ENCODE measurements at places on chromosomes 11 and 22.

DNA sequence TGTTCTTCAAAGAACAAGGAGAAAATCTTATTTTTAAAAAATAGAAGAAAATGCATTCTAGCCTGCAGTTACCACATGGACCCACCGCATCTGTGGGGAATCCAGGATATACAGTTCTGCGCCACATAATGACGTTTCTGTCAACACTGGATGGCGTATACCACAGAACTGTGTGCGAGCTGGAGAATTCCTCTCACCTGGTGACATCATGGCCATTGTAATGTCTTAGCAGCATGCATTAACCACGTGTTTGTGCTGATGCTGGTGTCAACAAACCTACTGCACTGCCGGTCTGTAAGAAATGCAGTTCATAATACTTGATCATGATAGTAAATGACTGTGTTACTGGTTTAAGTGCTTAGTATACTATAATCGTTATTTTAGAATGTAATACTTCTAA, 174.7 kb downstream of the TBC1D22A start:
- no peak for DNase-seq

- DNase-seq = no peak
Measured at GRCh38 chr11:36453678-36454077, 56.4 kb downstream of the TRAF6 start.

GRCh38 chr22:39524089-39524752, 3.9 kb downstream of the ATF4 start:
- no peak for DNase-seq

DNA sequence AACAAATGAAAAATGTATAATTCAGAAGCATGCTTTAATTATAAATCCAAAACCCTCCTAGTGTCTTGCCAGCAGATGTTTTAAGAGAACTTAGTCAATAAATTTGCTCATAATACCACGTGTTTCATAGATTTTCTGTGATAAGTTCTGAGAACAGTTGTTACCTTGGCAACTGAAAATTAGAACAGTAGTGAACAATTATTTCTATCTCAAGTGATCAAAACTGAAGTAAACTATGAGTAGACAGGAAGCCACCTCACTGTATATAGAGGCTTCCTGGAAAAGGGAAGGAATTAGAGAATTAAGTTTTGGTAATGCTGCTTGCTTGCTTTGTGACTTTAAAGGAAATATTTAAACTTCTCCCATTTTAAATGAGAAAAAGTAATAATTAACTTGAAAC, 266.0 kb upstream of the ANO3 start:
- no peak for DNase-seq

DNA sequence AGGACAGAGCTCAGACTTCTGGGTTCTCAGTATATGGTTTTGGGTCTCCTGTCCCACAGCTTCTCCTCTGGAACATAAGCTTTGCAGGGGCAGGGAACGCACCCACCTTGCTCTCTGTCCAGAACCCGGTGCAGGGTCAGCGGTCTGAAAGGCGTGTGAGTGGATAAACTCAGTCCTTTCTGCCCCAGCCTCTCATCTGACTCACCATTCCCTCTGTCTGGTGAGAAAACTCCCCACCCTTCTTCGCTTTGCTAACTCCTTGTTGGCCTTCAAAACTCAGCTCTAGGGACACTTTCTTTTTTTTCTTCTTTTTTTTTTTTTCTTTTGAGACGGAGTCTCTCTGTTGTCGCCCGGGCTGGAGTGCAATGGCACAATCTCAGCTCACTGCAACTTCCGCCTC, 68.9 kb upstream of the NUP50 start:
- DNase-seq = no peak

DNA sequence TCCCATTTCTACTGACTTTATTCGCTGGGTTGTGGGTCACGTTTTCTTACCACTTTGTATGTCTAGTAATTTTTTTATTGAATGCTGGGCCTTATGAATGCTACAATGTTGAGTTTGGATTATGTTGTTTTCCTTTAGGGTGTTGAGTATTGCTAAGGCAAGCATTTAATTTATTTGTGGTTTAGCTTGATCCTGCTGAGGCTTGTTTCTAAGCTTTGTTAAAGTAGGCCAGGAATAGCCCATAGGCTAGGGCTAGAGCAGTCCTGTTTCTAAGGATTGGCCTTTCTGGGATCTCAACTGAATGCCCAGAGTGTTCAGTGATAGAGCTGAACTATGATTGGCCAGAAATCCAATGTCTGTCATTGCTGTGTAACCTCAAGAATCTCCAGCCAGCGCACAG, 56.1 kb upstream of the LDLRAD3 start:
- no peak for DNase-seq

DNA sequence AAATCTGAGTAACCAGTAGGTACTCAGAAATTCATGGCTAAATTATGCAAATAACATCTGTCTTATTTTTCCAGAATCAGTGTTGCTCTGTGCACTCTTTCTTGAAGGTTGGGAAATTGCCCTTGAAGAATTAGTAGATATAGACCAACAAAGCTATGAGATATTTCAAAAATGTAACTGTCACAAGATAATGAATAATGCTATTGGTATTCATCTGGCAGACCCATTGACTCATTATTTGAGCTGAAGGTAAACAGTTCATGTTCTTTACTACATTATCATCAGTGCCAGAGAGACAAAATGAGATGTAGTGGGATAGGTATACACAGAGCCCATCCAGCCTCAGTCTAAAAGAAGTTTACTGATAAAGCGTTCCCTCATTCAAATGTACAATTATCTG, 274.7 kb downstream of the CASP12 start:
- no peak for DNase-seq

DNA sequence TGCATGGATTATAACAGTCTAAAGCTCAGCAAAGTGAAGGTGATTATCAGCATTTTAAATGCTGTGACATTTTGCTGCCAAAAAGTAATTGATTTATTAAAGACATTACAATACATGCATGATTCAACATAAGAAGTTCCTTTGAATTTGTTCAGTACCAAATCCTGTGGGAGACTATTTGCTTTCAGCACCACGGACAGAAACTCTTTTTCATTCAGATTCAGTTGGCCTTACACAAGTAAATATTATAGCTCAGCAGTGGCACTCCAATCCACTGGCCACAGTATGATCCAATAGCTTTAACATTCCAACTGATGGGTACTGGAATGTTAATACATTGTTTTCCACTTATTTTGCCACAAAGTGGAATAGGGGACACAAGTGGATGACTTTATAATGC, 806.7 kb downstream of the NTM start:
- DNase-seq = no peak

GRCh38 chr22:25942856-25943411, 200.9 kb downstream of the MYO18B start:
- no peak for DNase-seq

DNA sequence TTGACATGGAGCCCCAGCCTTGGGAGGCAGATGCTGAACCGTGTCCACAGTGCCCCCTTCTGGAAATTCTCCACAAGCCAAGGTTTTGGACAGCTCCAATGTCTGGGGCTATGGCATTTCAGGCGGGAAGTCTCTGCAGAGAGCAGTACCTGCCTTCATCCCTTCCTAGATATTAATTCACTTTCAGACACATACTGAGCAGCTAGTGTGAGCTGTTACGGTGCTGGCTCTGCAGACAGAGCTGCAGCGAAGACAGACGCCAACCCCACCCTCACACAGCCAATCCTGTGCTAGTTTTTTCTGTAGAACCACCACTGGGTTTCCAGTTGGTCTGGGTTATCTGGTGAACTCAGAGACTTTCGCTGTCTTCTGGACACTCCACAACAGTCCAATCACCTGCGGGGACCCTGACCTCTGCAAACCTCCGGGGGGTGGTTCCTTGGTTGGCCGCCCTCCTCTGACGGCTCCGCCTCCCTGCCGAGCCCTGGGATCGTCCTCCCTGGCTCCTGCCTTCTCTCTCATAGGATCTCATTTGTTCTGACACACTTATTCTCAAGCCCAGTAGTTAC, 9.1 kb downstream of the LMF2 start:
- DNase-seq = no peak

DNA sequence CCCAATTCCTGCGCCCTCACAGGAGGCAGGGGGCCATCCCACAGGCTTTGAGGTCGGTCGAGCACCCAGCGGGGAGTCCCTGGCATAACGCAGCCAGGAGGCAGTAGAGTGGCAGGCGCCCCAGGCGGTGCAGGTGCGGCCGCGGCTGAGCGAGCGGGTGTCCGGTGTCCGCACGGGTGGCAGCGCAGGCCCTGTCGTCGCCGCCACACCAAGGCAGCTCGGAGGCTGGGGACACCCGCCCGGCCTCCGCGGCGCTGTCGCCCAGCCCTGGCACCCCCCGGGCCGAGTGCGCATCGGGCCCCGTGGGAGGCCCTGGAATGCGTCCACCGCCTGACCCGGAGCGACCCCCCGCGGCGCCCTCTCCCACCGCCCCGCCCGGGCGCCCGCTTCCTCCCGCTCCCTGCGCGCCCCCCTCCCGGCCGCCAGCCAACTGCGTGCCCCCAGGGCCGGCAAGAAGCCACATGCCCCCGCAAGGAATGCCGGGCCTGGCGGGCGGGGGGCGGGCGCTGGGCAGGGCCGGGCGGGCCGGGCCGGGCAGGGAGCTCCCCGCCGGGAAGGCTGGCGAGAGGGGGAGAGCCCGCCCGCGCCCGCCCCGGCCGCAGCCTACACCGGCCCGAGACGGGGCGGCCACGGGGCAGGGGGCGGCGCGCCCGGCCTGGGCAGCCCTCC, 33.9 kb downstream of the PRDM11 start:
- DNase-seq = peak; percentile 74

GRCh38 chr22:34696557-34696956, 369.4 kb upstream of the ISX start:
- no peak for DNase-seq

GRCh38 chr11:32325187-32325586, 110.2 kb downstream of the WT1 start:
- DNase-seq = no peak

GRCh38 chr11:134597452-134597851, 185.4 kb upstream of the B3GAT1 start:
- DNase-seq = no peak

DNA sequence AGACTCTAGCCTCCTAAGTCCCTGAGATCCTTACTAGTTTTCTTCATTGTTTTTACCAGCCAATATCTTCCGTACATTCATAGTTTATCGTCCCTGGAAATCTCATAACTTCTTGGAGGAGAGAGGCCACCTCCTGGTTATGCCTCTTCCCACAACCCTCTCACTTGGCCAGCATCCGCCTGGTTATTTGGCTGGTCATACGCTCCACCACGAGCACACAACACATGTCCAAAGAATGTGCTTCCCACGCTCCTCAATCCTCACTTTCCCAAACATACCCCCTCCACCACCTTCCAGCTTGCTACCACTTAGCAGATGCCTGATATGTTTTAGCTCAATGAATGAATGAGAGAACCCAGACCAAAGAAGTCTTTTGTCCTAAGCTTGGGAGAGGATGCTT, 83.5 kb upstream of the EIF3D start:
- DNase-seq = no peak

DNA sequence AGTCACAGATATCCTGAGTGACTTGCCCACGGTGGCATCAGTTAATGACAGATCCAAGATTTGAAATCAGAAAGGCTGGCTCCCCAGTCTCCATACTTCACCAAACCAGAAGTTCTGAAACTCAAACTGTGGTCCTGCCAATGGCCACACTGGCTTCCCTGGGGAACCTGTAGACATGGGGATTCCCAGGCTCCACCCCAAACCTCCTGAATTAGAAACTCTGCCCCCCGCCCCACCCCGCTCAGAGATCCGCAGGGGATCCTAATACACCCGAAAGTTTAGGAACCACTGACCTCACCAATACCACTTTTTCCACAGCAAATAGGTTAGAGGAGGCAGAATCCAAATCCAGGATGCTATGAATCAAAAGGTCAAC, 15.3 kb downstream of the RTN4RL2 start:
- DNase-seq = no peak

DNA sequence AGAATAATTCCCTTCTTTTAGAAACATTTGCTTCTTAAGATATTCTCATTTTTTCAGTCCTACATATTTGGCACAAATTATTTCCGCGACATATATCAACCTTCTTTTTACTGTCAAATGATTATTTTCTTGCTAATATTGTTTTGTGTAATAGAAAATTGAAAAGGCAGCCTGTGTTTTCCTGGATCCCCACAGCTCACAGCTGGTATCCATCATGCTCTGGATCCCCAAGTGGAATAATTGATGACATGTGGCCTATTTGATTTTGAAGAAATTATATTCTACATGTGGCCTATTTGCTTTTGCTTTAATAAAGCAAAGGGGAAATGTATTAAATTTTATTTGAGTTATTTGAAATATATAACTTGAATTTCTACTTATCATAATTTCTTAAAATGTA, 199.4 kb upstream of the LUZP2 start:
- DNase-seq = no peak

DNA sequence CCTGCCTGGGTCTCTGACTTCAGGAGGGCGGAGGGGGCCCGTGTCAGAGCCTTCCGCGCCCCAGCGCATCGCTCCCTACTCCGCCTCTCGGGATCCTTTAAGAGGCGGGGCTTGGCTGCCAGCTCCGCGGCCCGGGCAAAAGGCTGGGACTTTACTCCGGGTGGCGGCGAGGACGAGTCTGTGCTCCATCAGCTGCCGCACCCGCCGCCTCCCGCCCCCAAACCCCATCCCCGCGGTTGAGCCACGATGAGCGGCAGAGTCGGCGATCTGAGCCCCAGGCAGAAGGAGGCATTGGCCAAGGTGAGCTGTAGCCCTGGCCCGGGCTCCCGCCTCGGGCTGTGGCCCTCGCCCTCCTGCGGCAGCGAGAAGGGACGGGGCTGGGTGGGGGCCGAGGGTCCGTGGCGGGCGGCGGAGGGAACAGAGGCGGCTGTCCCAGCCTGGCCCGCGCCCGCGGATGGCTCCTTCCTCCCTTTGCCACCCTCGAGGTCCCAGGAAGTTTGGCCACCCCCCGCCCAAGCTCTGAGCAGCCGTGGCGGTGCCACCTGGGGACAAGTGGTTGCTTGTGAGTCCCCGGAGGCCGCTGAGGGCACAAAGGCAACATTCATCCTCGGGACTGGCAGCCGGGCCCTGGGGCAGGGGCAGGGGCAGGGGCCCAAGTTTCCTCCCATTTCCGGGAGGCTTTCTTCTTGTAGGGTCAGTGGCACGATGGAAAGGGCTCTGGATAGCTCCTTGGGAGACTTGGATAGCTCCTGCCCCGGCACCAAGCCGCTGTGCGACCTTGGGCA, at the start of gene SEC14L2:
TSS of gene SEC14L2 (plus strand) at position 148 of the 785 bp plus-strand sequence. CDS start at position 247, 99 bp downstream.
- peak; percentile 91 for DNase-seq

GRCh38 chr11:59172345-59173079, 580 bp downstream of the DTX4 start:
- peak; percentile 88 for DNase-seq

- no peak for DNase-seq
Measured at GRCh38 chr22:30731658-30732057, 37.0 kb downstream of the OSBP2 start.

- no peak for DNase-seq
Measured at GRCh38 chr11:119493712-119494111, 70.7 kb upstream of the THY1 start.

- no peak for DNase-seq
Measured at GRCh38 chr22:45667486-45667885, 4.1 kb upstream of the ATXN10 start.

GRCh38 chr11:45259592-45259991, 26.5 kb downstream of the SYT13 start:
- no peak for DNase-seq

DNA sequence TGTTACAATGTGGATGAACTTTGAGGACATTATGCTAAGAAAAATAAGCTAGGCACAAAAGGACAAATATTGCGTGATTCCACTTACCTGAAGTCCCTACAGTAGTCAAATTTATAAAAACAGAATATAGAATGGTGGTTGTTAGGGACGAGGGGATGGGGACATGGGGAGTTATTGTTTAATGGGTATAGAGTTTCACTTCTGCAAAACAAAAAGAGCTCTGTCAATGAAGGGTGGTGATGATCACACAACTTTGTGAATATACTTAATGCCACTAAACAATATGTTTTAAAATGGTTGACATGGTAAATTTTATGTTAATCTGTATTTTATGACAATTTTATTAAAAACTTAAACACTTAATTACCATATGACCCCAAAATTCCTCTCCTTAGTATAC, 26.1 kb downstream of the INTS4 start:
- DNase-seq = no peak

Data from upper lobe of left lung (tissue), 6 donors.